Right lung (tissue), 10 donors: ENCODE measurements at places on chromosomes 7 and 10. TPM values are rescaled to one million over a fixed set of nuclear protein-coding genes. Genes with fewer than 3 reads are reported as not detected.

Gene C10orf105
- polyA plus RNA-seq: 0.32 TPM

Gene PTPRZ1
- polyA plus RNA-seq: 116 TPM

Gene HECTD2
- polyA plus RNA-seq: 97.9 TPM

Gene RSPH10B2
- 0.74 TPM for polyA plus RNA-seq

Gene KMT2E
- polyA plus RNA-seq: 89.7 TPM

Gene TAS2R3
- 1.6 TPM for polyA plus RNA-seq

GRCh38 chr10:44937196-44938005 is 22.2 kb upstream of the RASSF4 start:
- DNase-seq: no peak

DNA sequence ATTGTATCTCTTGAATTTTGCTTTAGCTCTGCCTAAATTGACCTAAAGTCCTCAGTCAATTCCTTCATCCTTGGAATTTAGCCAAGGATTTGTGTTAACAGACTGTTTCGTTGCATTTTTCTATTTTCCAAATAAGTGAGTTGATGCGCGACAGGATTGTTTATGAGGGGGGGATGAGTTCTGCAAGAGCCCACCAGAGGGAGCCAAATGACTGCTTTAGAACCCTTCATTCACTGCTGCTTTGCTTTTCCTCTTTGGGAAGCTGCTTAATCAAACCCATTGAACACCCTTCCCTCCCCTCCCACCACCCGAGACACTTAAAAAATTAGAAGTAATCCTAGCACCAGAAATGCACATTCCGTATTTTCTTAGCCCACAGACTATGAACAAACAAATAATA is 33.7 kb upstream of the PTF1A start:
- peak; percentile 52 for DNase-seq

- no peak for DNase-seq
Measured at GRCh38 chr10:11125004-11125403, 107.3 kb downstream of the CELF2 start.

DNA sequence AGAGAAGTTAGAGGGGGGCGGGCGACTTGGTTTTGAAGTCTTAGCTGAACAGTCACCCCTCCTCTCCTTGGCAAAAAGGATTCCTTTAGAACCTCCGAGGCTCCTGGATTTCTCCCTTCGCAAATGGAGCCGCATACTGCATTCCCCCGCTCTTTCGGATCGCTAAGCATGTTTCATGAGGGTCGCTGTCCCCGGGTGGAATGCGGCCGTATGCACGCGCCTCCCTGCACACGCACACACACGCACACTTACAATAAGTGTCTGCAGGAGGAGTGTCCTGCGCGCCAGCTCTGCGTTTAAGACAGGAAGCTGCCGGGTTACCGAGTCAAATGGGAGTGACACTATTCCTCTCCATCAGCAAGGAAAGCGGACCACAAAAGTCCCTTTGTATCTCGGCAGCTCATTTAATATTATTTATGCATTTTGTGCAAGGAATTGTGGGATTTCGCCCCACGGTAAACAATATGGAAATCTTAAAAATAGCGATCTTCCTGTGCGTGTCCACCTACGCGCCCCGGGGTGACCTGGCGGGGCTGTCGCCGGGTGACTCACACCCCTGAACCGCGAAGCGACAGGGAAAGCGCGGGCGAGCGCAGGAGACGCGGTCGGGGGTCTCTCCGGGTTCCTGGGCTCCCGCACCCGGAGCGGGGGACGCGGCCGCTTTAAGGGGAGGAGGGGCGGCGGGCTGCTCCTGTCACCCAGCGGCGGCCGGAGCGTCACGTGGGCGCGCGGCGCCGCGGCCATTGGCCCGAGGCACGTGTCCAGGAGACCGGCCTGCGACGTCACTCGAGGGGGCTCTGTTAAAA is 988 bp upstream of the EN2 start:
- peak; percentile 65 for DNase-seq

- no peak for DNase-seq
Measured at GRCh38 chr10:31607481-31607880, 288.5 kb downstream of the ZEB1 start.

GRCh38 chr7:95141755-95142154 is 182.6 kb downstream of the PON1 start:
- DNase-seq: no peak

DNA sequence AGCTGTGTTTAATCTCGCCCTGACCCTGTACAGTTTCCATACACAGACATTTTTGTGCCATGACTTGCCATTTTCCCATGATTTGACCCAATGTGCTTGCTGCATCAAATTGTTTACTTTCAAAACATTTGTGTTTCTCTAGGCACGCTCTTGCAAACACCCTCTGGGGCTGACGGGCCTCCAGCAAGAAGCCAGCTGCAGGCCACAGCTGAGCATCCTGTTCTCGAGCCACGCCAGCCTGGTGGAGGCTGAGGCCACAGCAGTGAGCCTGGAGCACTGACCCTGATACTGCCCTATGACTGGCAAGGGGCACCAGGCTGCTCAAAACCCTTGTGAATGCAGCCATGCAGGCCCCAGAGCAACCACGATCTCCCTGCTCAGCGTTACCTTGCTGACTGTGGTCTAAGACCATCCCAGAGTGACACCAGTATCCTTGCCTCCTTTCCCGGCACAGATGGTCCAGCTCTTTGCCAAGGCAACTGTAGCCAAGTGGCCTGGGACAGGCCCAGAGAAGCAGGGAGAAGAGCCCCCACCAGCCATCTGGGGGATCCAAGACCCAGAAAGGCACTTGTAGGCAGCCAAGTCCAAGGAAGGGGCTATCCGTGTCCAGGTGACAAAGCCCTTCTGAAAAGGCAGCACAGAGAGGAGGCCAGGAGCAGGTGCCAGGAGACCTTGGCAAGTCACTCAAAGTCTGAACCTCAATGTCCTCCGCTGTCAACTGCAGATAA is 78.5 kb downstream of the OAT start:
- DNase-seq: peak; percentile 48

DNA sequence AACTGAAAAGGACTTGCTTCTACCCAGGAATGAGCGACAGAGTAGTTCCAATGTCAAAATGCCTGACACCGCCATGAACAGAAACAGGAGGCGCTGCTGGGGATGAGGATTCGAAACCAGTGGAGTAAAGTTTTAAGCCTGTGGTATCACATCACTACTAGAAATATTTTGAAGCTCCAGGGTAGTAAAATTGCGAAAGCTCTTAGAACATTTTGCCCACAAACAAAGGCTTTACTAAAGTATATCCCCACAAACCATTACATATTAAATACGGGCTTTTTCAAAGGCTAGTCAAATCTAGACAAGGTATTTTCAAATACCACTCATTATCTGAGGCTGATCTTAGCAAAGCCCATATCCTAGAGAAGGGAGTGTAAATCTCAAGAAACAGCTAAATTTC is 2.4 kb downstream of the PRDX3 start:
- DNase-seq: no peak

GRCh38 chr7:135322571-135323340 is 89.1 kb downstream of the STRA8 start:
- no peak for DNase-seq

- no peak for DNase-seq
Measured at GRCh38 chr7:150744041-150744656, 6.9 kb downstream of the GIMAP5 start.

GRCh38 chr7:151899513-151900360 is 22.8 kb upstream of the PRKAG2 start:
- DNase-seq: no peak

GRCh38 chr10:16632996-16633395 is 111.3 kb upstream of the C1QL3 start:
- DNase-seq: no peak

DNA sequence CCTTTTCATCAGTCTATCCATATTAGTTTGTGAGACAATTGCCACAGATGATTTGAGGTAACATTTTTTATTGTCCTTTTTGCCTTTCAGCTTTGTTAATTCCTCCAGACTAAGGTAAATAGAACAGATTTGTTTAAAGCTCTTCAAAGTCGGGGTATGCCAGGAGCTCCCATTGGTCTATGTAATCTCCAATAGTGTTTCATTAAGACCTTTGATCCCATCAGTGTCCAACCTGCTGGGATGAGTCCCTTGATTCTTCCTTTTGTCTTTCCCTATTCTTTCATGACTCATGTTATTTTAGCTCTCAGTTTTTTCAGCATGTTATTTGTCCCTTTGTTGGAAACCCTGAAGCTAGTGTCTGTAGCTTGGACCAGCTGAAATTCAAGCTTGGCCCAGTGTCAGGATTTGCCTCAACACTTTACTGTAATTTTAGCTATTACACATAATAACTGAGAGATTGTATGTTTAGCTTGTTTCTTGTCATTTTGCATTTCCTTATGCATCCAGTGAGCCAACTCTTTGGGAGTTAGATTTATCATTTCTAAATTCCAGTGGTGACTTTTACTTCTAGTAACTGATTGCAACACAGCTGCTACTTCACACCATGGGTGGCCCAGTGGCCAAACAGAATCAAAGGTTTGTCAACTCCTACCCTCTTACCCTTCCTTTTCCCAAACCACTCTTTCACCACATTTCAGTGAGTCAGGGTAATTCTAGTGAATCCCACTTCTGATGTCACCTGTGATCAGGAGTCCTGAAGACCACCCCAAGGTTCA is 15.3 kb downstream of the AGBL3 start:
- DNase-seq: no peak

- DNase-seq: peak; percentile 42
Measured at GRCh38 chr7:81501220-81501619, 268.6 kb downstream of the HGF start.
